ENCODE measurements at places on chromosomes 12 and 14.

- no peak for DNase-seq
Observed at GRCh38 chr14:101899263-101899662, 65.1 kb upstream of the DYNC1H1 start.

DNA sequence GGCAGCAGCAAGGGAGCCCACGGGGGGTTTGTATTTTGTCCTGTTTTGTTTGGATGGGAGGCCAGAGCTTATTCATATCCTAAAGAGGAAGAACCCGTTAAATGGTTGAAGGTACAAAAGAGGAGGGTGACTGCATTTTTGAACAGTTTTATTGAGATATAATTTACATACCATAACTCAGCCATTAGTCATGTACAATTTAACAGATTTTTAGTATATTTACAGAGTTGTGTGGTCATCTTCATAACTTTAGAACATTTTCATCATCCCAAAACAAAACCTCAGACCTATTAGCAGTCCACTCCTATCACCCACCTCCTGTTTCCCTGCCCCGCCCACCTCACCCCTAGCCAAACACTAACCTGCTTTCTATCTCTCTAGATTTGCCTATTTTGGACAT is 12.6 kb downstream of the NRDE2 start:
- DNase-seq: no peak

GRCh38 chr14:50121486-50121885 is 5.1 kb upstream of the VCPKMT start:
- DNase-seq: no peak

GRCh38 chr12:112179916-112180315 is 54.6 kb downstream of the TRAFD1 start:
- no peak for DNase-seq

- DNase-seq: no peak
Observed at GRCh38 chr14:52951681-52952554, 1.1 kb upstream of the FERMT2 start.

- no peak for DNase-seq
Observed at GRCh38 chr14:104254735-104255400, 116.5 kb downstream of the KIF26A start.

DNA sequence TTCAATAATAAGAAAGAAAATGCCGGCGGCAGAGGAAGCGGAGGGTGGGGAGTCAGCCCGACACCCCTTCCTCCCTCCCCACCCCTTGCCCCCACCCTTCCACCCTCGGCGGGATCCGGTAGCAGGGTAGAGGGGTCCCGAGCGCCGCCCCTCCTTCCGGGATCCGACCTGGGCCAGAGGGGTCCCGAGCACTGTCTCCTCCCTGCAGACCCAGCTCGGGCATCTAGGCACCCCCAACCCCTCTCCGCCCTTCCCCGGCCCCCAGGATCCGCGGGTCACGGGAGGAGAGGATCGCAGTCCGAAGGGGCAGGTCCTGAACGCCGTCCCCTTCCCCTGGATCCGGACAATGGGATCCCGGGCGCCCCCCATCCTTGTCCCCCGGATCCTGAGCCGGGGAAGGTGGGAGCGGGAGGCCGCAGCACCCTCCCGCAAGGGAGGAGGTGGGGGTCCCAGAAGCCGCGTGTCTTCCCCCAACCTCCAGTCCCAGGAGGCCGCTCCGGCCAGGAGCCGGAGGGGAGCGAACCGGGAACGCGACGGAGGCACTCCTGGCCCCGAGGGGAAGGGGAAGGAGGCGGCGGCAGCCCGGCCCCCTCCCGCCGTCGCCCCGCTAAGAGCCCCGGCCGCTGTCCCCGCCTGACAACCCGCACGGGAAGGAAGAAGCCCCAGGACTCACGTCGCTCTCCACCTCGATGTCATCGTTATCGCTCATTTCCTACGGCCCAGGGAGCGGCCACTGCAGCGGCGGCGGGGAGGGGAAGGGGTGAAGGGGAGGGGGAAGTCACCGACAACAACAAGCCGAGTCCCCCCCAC is 481 bp downstream of the MAX start:
- DNase-seq: no peak

- DNase-seq: no peak
Observed at GRCh38 chr12:12592930-12593329, 18.7 kb upstream of the CREBL2 start.

- no peak for DNase-seq
Observed at GRCh38 chr12:89479982-89480381, 44.6 kb downstream of the GALNT4 start.

DNA sequence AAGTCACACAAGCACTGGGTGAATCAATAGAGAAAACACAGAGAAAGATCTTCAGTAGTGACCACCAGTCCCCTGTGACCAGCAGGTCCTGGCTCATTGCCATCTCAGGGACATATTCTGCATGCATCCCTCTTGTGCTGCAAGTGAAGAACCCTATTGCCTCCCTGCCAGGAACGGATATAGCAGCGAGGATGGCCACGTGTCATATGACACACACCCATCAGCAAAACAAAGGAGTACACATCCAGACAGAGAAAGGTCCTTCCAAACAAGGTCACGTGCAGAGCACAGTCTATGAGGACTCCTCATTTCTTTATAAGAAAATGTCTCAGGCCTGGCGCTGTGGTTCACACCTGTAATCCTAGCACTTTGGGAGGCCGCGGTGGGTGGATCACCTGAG is 638.4 kb downstream of the FLRT2 start:
- DNase-seq: no peak

DNA sequence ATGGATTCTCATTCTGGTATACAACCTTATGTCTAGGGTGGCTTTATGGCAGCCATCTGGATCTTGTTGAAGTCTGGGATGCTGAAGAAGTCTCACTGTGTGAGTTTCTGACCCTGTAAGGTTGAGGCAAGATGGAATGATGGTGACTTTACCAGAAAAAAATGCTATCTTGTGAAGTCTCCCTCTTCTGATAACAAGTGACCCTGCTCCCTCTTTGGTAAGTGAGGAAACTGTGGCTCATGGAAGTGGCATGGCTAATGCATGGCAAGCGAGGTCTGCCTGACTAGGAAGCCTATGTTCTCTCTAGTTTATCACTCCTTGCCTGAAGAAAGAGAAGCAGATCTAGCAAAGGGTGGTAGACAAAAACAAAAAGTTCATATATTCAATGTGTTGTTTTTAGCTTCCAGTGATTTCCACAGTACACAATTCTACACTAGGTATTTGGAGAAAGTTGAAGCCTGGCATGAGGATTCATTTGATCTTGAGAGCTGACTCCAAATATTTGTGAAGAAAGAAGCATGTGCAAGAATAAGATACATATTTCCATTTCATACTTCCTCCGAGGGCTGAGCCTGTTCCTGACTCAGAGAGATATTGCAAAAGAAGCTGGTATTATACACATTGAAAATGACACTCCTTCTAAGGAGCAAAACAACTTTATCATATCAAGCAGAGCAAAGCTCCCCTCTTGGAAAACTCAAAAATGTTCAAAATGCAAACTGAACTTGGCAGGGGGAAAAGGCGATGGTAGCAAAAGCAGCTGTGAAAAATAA is 63.6 kb downstream of the HELB start:
- DNase-seq: no peak

- no peak for DNase-seq
Observed at GRCh38 chr14:79044894-79045624, 874.9 kb downstream of the NRXN3 start.

- no peak for DNase-seq
Observed at GRCh38 chr14:79605849-79606248, 605.5 kb downstream of the DIO2 start.

Data from cortex of kidney (tissue), 1 donor.